AG09309 (cell line): ENCODE measurements at places on chromosomes 2 and 18.

DNA sequence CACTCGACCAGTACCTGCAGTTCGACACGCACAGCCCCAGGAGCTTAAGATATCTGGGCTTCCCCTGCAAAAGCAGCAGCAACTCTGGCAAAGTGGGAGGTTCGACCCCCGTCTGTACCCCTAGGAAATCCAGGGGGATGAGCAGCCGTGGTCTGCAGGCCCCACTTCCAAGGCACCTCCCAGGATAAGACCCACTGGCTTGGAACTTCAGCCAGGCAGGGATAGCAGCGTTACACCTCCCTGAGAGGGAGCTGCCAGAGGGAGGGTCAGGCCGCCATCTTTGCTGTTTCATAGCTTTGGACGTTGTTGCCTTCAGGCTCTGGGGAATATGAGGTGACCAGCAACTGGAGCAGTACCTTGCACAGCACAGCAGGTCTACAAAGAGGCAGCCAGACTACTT, 351.1 kb downstream of the SOX11 start:
- DNase-seq = no peak

- no peak for DNase-seq
Observed at GRCh38 chr2:96158554-96158940, 13.3 kb upstream of the DUSP2 start.

DNA sequence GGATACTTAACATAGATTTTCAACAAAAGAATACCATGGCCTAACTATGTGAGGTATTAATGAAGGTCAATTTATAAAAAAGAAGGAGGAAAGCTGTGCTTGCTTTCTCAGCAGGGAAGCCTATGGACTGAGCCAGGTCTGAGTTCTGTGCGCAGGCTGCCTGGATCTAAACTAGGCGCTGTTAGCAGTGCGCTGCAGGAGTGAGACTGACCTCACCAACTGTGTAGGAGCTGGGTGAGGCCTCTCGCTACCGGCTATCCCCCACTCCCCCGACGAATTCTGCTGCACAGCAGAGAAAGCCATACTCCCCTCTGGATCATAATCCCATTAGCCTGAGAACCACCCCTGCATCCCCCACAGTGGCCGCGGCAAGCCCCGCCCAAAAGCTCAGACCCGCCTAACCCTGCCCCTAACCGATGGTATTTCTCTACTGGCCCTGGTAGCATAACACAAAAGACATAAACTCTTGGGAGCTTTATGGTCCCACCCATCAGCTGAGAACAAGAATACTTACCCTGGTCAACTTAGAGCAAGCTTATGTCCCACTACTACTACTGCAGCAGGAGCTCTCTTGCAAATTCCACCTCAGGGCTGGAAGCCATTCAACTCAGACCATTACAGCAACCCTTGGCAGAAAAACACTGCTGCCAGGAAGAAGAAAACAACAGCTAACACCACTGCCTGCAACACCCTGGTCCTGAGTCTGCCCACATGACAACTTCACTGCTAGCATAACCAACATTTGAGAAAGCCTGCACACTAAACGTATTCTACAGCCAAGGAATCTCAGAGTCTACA, 28.0 kb downstream of the SULT1C2 start:
- DNase-seq = no peak

- no peak for DNase-seq
Observed at GRCh38 chr2:24208490-24208889, 33.6 kb downstream of the FAM228A start.

DNA sequence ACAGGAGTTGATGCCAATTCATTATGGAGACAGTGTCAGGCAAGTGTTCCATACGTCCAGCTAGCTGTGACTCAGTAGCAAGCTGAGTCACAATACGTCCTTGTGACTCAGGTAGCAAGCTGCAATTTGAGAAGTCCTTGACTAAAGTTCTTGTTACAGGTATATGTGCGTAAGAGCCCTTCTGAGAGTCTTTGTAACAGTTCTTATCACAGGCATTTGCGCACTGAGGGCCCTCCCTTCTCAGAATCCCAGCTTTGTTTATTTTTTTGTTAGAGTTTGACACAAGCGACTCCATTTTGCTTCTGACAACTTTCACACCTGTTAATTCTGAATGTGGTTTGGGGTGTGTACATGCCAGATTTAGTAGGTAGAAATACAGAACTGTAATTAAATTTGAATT, 20.1 kb upstream of the ACMSD start:
- no peak for DNase-seq

- no peak for DNase-seq
Observed at GRCh38 chr2:129812071-129812470, 167.4 kb upstream of the RAB6C start.

GRCh38 chr2:37274359-37274965, 43.0 kb downstream of the NDUFAF7 start:
- peak; percentile 1 for DNase-seq

GRCh38 chr18:80037869-80038630, 3.8 kb downstream of the RBFA start:
- DNase-seq = no peak

DNA sequence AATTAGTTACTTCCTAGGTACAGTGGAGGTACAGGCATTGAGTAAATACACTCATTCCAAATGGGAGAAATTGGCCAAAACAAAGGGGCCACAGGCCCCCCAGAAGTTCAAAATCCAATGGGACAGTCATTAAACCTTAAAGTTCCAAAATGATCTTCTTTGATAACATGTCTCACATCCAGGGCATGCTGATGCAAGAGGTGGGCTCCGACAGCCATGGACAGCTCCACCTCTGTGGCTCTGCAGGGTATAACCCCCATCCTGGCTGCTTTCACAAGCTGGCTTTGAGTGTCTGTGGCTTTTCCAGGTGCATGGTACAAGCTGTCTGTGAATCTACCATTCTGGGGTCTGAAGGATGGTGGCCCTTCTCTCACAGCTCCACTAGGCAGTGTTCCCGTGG, 488.7 kb downstream of the DCDC2C start:
- no peak for DNase-seq

DNA sequence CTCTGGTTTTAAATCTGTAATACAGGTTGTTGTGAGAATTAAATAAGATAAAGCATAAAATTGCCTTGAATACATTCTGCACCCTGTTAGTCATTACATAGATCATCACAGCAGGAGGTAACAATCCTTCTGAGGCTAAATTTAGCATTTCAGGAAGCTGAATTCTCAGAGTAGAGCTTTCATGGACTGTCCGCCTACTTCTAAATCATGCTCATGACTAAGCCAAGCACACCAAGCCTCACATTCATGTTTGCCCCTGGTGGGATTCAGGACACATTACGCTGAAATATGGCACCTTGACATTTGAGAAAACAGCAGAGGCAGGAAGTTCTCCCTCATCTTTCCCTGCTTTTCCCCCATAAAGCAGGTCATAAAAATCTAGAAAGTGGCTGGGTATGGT, 16.6 kb upstream of the PIK3C3 start:
- DNase-seq = peak; percentile 82

DNA sequence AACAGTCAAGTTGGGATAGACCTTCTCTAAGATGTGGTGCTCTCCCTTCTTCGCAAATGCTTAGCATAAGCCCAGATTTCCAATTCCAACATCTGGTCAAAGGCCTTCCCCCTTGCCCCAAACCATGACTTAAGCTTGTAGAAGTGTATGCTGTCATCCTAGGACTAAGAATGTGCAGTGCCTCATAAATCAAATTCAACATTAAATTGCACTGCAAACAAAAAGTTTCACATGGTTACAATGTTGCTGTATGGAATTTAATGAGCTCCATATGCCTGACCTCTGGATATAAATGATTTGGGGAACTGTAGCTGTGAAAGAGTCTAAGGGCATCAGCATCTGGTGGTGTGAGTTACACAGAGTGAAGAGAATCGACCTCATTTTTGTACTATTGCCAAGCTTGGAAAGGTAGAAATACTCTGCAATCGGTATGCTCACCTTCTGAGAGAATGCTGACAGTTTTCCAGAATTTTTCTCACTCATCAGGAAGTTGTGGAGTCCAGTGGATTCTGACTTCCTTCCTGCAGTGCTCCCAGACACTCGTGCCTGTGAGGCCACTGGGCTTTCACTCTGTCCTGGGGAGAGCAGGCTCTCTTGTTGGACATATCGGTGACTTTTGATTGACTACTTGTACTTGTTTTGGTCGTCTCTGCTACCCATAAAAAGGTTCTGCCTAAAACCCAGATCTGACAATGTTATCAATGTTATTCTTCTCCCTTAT, 40.6 kb downstream of the FASTKD2 start:
- DNase-seq = peak; percentile 18

- DNase-seq = no peak
Observed at GRCh38 chr2:229179628-229180027, 91.5 kb downstream of the PID1 start.
